ENCODE measurements at places on chromosomes 13 and 19.
A peak's percentile ranks its signal among the peaks of the same experiment; 100 is the strongest.

- DNase-seq = no peak
Observed at GRCh38 chr13:84121456-84121855, 239.2 kb upstream of the SLITRK1 start.

DNA sequence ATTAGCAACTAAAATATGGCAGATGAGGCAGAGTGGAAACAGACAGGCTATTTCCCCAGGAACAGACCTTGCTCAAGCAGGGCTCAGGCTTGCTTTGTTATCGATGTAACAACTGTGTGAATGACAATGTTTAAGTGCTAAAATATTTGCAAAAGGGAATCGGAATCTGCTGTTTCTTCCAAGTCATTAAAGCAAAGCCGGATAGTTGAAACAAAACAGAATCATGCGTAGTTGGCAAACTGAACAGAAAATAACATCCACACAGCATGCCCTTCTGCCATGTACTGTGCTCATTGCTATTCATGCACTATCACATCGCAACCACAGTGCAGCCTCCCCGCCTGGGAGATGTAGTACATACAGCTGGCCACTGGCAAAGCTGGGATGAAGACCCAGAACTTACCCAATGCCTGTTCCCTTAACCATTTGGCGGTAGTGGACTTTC lies 799.1 kb downstream of the DIAPH3 start:
- no peak for DNase-seq

GRCh38 chr13:112175162-112176075 lies 108.5 kb downstream of the SOX1 start:
- peak; percentile 15 for DNase-seq

GRCh38 chr19:38634757-38635482 lies 12.5 kb upstream of the ACTN4 start:
- DNase-seq = peak; percentile 54

- no peak for DNase-seq
Observed at GRCh38 chr13:35698911-35699576, 222.6 kb upstream of the MAB21L1 start.
